Stimulated activated CD4-positive, alpha-beta T cell treated with anti-CD3 and anti-CD28 coated beads, Interleukin-1b, Interleukin-23, amount 100 ng/mL, for 48 hours (primary cell): ENCODE measurements at places on chromosomes 4 and X.
A peak's percentile ranks its signal among the peaks of the same experiment; 100 is the strongest.

DNA sequence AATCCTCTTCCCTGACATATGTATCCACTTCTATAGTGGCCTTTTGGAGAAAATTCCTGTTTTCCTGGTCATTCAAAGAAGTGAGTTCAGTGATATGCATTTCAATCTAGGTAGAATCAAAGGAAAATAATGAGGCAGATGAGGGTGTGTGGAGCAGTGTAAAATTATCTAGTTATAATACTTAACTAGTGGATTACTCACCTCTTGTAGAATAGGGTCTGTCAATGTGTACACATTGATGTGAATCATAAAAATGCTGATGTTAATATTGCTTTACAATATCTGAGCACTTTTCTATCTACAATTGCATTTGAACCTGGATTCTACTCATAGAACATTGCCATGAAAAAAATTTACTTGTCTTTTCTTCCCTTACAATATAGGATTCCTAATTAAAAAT, 293.5 kb downstream of the GBA3 start:
- no peak for DNase-seq

- DNase-seq = no peak
Measured at GRCh38 chr4:183821076-183821853, 83.8 kb upstream of the STOX2 start.

DNA sequence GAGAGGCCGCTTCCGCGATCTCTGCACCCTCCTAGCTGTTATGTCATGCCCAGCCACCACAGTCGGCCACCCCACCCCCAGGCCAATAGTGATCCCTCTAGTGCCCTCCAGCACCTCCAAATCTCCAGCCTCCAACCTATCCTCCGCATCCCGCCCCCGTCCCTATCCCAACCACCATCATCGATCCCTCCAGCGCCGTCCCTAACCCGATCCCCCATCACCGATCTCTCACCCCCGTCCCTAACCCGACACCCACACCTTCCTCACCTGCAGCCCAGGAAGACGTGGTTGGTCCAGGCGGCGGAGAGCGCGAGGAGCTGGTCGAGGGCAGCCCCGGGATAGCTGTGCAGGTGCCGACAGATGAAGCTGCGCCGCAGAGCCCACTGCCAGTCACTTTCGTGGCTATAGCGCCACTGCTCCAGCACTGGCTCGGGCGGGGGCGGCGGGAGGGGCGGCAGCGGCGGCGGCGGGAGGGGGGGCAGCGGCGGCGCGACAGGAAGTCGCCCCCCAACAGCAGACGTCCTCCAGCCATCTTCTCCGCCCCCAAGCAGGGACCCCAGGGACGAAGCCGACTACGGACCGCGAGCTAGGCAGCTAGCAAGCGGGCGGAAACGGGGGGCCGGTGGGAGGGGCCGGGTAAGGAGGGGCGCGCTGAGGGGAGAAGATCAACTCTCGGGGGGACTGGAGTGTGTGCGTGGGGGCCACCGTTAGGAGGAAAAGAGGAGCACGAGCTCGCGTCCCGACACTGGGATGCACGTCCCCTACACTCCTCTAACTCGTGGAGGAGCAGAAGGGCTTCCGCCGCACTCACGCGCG, 552 bp downstream of the NKRF start:
- peak; percentile 23 for DNase-seq

- DNase-seq = no peak
Measured at GRCh38 chr4:2472187-2472586, 3.3 kb downstream of the RNF4 start.
